ENCODE measurements at places on chromosomes 12 and 14. TPM values are rescaled to one million over a fixed set of nuclear protein-coding genes. Genes with fewer than 3 reads are reported as not detected.

DNA sequence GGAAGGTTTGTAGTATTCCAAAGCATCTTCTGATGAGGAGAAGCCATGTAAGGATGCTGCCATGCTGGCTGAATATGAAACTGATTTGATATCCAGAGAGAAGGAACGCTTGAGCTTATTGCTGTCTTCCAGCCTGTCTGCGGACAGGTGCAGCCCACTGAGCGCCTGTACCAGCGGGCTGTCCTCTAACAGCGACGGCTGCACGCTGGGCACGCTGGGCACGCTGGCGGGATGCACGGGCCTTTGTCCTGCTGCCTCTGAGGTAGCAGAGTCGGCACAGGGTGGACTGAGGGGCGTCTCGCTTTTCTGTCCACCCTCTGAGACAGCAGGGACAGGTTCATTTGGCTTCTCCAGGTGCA, 85.2 kb downstream of the DUSP16 start:
- no peaks in the 10 kb centered on the region for H3K27me3 ChIP-seq
- DNase-seq, result no peak
- peaks cover 28% of the 10 kb centered on the region for H3K4me1 ChIP-seq
- H3K27ac ChIP-seq, result peak overlapping the region; percentile 76
- H3K4me3 ChIP-seq, result no peak overlapping the region

- peak overlapping the region; percentile 38 for H3K27ac ChIP-seq
- H3K4me1 ChIP-seq, result peaks cover 1% of the 10 kb centered on the region
- no peaks in the 10 kb centered on the region for H3K27me3 ChIP-seq
- DNase-seq, result no peak
- H3K36me3 ChIP-seq, result peaks cover 18% of the 10 kb centered on the region
Measured at GRCh38 chr12:92602930-92603623, 99.7 kb upstream of the PLEKHG7 start.

DNA sequence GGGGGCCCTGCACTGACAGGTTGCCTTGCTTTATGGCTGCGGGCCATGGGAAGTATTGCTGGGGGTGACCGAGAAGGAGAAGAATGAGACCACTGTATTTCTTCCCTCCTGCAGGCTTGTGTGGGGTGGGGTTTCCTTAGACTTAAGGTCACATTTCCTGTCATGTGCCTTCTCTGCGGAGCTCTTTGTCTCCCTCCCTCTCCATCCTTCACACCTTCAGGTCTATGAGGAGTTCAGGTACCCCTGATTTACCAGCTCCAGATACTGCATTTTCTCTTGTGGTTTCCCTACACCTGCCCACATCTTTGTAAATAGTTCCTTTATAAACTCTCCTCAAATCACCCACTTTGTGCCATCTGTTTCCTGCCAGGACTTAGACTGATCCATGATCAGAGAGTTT, 3.6 kb downstream of the FNTB start:
- H3K4me3 ChIP-seq, result peak overlapping the region; percentile 60
- H3K36me3 ChIP-seq, result no peaks in the 10 kb centered on the region
- peak; percentile 35 for DNase-seq
- H3K27me3 ChIP-seq, result no peaks in the 10 kb centered on the region

- H3K4me3 ChIP-seq, result no peak overlapping the region
- no peak for DNase-seq
- H3K4me1 ChIP-seq, result no peaks in the 10 kb centered on the region
- no peak overlapping the region for H3K27ac ChIP-seq
Measured at GRCh38 chr12:3330976-3331510, 160.0 kb upstream of the PRMT8 start.

Gene CLEC1B
- not detected for total RNA-seq

Gene TSPAN19
- not detected for total RNA-seq

Gene CLMN
- total RNA-seq, result 2.2 TPM

Gene VRK1
- 37.3 TPM for total RNA-seq

Gene CMKLR1
- 0.83 TPM for total RNA-seq
